NCI-H774 (cell line): ENCODE measurements at places on chromosomes 7 and 10.

GRCh38 chr10:11238893-11239292, 221.2 kb downstream of the CELF2 start:
- DNase-seq: no peak

- DNase-seq: no peak
These were observed 12.2 kb upstream of the PPIF start for GRCh38 chr10:79335094-79335469.

GRCh38 chr7:5408777-5409176, 14.9 kb downstream of the TNRC18 start:
- DNase-seq: no peak

DNA sequence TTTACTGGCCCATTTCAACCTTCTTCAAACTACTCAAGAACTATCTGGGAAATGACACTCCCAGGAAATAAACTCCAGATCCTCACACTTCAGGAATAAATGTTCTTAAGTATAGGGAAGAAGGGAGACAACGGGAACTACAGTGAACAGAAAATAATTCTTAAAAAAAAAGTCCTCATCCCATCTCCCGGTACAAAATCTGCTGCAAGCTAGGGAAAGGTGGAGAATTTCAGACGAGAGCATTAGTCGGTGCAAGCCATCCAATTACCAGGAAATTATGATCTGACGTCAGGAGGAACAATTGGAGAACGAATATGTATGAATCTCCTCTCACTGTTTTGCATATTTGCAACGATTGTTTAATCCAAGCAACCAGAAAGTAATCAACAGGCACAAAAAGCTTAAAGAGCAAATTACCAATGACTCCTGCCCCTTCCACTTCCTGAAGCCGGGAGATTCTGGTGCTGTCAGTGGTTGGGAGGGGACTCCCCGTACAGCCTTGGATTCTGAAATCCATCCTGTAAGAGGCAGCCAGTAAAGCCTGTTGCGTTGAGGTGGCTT, 15.1 kb upstream of the GATA3 start:
- no peak for DNase-seq

DNA sequence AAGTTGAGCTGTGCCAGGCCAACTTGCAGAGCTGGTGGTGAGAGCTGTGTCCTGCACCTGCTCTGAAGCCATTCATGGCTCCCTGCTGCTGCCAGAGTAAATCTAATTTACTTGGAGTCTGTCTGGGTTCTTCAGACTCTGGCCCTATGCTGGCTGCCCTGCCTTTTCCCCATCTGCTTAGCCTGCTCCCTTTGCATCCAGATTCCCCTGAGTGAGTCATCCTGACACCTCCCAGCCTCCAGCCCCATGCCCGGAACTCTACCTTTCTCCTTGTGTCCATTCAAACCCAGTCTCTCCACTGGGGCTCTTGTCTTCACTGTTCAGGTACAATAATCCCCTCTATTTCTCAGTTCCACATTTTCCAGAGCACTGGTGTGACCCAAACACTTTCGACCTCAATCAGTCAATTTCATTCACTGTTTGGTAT, 434.4 kb upstream of the ZMIZ1 start:
- no peak for DNase-seq

GRCh38 chr10:4581929-4582328, 244.1 kb upstream of the AKR1E2 start:
- no peak for DNase-seq

- no peak for DNase-seq
These were observed 10.3 kb upstream of the ZNF273 start for GRCh38 chr7:64892666-64893309.

- no peak for DNase-seq
These were observed 560.2 kb downstream of the SUGCT start for GRCh38 chr7:40694991-40695390.

GRCh38 chr10:6498771-6499170, 81.3 kb downstream of the PRKCQ start:
- no peak for DNase-seq

- DNase-seq: no peak
These were observed 1.1 kb downstream of the EFCAB10 start for GRCh38 chr7:105580022-105580740.

DNA sequence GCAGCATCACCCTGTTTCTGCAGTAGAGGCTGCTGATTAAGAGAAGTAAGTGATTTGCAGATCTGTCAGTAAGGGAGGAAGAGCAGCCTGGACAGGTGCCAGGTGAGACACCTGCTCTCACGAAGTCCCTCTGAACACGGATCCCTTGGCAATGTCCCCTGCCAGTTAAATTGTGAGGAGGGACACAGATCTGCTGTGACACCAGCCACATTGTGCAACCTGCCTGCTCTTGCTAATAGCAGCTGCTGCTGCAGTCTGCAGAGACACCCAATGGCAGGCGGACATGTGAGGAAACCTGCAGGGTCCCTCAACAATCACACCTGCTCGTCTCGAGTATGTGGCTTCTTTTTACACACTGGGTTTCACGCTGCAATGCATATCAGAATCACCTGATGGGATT, 31.9 kb downstream of the ANXA11 start:
- DNase-seq: no peak

GRCh38 chr10:108597657-108598319, 1325.5 kb downstream of the XPNPEP1 start:
- no peak for DNase-seq
